ENCODE measurements at places on chromosomes 2 and 18. TPM values are rescaled to one million over a fixed set of nuclear protein-coding genes. Genes with fewer than 3 reads are reported as not detected.

IL1RL2 gene
- total RNA-seq = 0.32 TPM

SCLY gene
- total RNA-seq = 12.6 TPM

HOXD8 gene
- total RNA-seq = 15.5 TPM

HTRA2 gene
- 40.2 TPM for total RNA-seq

MXD1 gene
- total RNA-seq = 5.2 TPM

DNER gene
- total RNA-seq = 0.86 TPM

UGT1A10 gene
- not detected for total RNA-seq

KYNU gene
- 0.64 TPM for total RNA-seq

ALPI gene
- not detected for total RNA-seq

CACNB4 gene
- 0.43 TPM for total RNA-seq

RHOB gene
- 142 TPM for total RNA-seq

KCNE4 gene
- 13.4 TPM for total RNA-seq

WIPF1 gene
- 13.0 TPM for total RNA-seq

KATNAL2 gene
- 2.9 TPM for total RNA-seq

CAPG gene
- total RNA-seq = 56.6 TPM

HJURP gene
- 27.2 TPM for total RNA-seq

SERPINB13 gene
- total RNA-seq = not detected

ELOA2 gene
- not detected for total RNA-seq

CFC1 gene
- not detected for total RNA-seq

DLX1 gene
- not detected for total RNA-seq

GREB1L gene
- 25.0 TPM for total RNA-seq

SCTR gene
- not detected for total RNA-seq

SERPINB11 gene
- total RNA-seq = not detected

CCDC74B gene
- 4.3 TPM for total RNA-seq

SGPP2 gene
- not detected for total RNA-seq

ANKRD62 gene
- total RNA-seq = not detected

TEX44 gene
- not detected for total RNA-seq

POTEI gene
- total RNA-seq = under 0.01 TPM

ITPRIPL1 gene
- 3.2 TPM for total RNA-seq

GPR155 gene
- total RNA-seq = 2.3 TPM

GPR45 gene
- not detected for total RNA-seq

All from fibroblast of villous mesenchyme (primary cell).